ENCODE measurements at places on chromosomes 3 and 15.

DNA sequence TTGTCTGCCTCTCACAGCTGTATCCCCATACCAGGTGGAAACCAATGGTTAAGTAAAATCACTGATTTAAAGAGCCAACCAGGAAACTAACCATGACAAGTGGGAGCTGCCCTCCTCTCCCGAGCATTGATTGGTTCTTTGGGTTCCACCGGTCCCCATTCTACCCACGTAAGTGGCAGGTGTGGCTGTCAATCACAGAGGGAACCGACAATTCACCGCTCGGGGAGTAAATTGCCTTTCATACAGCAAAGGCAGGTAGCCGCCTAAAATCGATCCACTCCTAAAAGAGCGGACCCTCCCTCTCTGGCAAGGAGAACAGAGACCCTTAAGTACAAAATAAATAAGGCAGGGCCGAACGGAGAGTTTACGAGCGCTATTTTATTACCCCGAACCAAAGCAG, 1.2 kb downstream of the ERC2 start:
- peaks cover 7% of the 10 kb centered on the region for H3K27me3 ChIP-seq
- no peak for DNase-seq

GRCh38 chr15:41377978-41378377, 24.3 kb downstream of the NDUFAF1 start:
- H3K27ac ChIP-seq: no peak overlapping the region
- no peaks in the 10 kb centered on the region for H3K4me1 ChIP-seq
- H3K36me3 ChIP-seq: no peaks in the 10 kb centered on the region
- DNase-seq: no peak

DNA sequence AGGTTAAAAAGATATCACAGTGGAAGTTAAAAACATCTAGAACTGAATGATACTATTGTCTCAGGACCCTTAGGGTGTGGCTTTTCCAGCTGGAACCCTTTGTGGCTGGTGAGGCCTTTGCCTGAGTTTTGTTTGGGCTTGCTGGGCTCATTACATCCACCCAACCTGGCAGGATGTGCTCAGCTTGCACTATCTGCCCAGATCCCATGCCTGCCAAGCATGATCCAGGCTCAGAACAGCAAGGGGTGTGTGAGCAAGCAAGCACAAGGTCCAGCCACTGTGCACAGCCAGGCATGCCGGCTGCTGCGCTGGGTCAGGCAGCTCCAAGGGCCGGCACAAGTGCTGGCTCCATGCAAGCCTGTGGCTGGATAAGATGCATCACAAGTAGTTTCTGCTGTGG, 512.7 kb upstream of the CDIN1 start:
- no peak overlapping the region for H3K4me3 ChIP-seq
- no peaks in the 10 kb centered on the region for H3K27me3 ChIP-seq
- H3K4me1 ChIP-seq: no peaks in the 10 kb centered on the region
- no peak overlapping the region for H3K27ac ChIP-seq

- no peaks in the 10 kb centered on the region for H3K4me1 ChIP-seq
- no peak overlapping the region for H3K27ac ChIP-seq
- H3K27me3 ChIP-seq: no peaks in the 10 kb centered on the region
- no peaks in the 10 kb centered on the region for H3K36me3 ChIP-seq
- DNase-seq: no peak
Measured at GRCh38 chr15:97446138-97446537, 514.4 kb upstream of the ARRDC4 start.

GRCh38 chr3:128992926-128993460, 883 bp downstream of the CFAP92 start:
- no peak overlapping the region for H3K27ac ChIP-seq
- H3K4me3 ChIP-seq: no peak overlapping the region

DNA sequence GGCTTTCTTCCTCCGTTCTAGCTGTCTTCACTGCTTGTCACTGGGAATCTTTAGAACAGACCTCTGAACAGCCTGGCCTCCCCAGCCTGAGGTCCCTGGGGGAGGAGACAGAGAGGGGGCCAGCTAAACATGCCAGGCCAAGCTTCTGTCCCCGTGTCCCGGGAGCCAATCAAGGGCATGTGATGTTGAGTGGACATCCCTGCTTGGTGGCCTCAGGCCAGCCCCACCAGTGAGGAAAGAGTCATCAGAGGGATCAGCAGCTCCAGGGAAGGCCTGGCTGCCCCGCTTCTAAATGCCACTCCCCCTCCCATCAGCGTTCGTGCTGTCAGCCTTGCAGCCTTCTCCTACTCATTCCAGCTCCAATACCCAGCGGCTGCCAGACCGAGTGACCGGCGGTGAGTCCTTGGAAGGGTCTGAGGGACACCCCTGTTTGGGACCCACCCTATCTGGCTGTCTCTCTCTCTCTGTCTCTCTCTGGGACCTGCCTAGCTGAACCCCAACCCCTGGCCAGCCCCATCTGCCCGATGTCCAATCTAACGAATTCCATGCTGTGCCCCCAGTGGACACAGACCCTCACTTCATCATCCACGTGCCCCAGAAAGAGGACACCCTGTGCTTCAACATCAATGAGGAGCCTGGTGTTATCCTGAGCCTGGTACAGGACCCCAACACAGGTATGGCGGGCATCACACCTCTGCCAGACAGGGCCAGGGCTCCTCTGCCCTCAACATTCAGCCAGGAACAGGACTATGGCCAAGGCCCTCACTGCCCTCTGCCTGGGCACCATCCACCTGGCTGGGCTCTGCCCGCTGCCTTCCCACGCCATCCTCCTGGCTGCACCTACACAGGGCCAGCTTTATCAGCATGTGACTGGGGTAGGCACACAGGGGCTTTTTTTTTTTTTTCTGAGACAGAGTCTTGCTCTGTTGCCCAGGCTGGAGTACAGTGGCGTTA, 6.6 kb upstream of the ITIH3 start:
- H3K4me1 ChIP-seq: peaks cover 13% of the 10 kb centered on the region
- H3K27ac ChIP-seq: no peak overlapping the region
- H3K27me3 ChIP-seq: no peaks in the 10 kb centered on the region

DNA sequence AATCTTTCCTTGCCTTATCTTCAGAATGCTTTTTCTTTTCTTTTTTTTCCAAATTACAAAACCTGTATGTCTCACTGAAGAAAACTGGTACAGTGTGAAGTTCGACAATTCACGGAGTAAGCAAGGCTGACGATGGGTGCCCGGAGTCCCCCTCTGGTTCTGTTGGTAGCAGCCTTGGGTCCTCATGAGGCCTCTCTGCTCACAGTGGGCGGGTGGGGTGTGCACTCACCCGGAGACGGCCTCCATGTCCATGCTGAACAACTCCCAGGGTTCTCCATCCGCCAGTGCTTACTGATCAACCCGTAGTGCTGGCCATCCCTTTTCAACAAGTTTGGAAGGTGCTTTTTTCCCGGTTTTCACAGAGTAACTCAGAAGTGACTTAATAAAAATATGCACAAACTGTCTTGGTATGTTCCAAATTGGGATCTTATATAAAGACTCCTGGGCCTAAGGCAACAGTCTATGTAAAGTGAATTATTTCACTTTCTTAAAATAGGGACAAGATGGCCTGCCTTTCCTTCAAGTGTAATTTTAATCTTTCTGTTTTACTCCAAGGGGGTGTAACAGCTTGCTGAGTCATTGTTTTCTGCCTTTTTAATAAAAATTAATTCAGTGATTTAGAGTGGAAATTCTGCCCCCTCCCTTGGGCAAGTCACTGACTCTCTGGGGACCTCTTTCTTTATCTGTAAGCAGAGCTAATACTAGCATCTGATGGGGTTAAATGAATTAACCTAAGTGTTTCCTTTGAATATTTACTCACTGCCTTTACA, 23.7 kb downstream of the LRRK1 start:
- no peak overlapping the region for H3K27ac ChIP-seq
- no peaks in the 10 kb centered on the region for H3K27me3 ChIP-seq
- no peaks in the 10 kb centered on the region for H3K36me3 ChIP-seq
- peaks cover 14% of the 10 kb centered on the region for H3K4me1 ChIP-seq
- H3K4me3 ChIP-seq: no peak overlapping the region
- no peak for DNase-seq

DNA sequence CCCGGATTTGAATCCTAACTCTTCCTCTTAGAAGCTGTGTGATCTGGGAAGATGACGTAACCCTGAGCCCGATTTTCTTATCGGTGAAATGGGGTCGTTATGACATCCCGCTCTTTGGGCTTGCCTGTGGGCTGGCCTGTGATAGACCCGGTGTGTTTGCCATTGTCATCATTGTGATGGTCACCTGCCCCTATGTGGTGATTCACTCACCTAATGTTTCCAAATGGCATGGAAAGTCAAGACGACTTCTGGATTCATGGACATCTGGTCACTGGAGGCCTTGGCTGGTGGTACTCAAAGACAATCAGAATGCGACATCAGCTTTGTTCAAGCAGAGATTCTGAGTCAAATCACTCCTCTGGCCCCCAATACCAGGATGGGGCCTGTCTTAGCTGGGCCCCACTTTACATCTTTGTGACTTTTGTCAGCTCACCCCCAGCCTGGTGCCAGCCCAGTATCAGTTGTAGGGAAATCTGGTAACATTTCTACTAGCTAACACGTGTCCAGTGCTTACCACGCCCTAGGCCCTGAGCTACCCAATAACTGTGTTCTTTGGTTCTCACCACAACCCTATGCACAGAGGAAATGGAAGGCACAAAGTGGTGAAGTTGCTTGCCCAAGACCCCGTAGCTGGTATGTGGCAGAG, 2.8 kb downstream of the TMEM43 start:
- no peaks in the 10 kb centered on the region for H3K27me3 ChIP-seq
- peaks cover 41% of the 10 kb centered on the region for H3K4me1 ChIP-seq
- peak; percentile 77 for DNase-seq
- H3K27ac ChIP-seq: no peak overlapping the region
- no peaks in the 10 kb centered on the region for H3K36me3 ChIP-seq

- no peak for DNase-seq
- H3K4me1 ChIP-seq: peaks cover 10% of the 10 kb centered on the region
- H3K36me3 ChIP-seq: no peaks in the 10 kb centered on the region
Measured at GRCh38 chr3:40387001-40387894, at the start of gene ENTPD3. ENTPD3 (plus strand) TSS chr3:40387184; CDS start chr3:40388058, 874 bp downstream.

Measured in vagina (tissue), 2 donors.